ENCODE measurements at places on chromosomes 7 and 10.
A peak's percentile ranks its signal among the peaks of the same experiment; 100 is the strongest.

DNA sequence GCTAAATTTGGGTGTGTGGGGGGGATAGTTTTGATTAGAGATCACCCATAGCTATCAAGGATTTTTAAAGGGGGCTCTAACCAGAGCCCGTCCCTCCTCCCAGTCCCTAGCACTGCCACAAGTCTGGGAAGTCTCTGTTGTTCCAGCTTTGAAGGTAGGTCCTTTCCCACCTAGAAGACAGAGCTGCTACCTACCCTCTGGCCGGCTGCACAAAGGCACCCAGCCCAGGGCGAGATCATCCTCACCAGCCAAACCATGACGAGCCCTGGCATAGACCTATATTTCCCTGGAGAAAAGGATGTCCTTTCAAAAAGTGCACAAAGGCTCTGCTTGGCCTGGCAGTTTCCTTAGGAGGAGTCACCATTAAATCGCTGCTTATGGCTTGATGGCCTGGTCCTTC lies 147.8 kb downstream of the CYP26A1 start:
- no peak for DNase-seq

GRCh38 chr7:130695840-130696239 lies 9.5 kb upstream of the TSGA13 start:
- DNase-seq: peak; percentile 53

DNA sequence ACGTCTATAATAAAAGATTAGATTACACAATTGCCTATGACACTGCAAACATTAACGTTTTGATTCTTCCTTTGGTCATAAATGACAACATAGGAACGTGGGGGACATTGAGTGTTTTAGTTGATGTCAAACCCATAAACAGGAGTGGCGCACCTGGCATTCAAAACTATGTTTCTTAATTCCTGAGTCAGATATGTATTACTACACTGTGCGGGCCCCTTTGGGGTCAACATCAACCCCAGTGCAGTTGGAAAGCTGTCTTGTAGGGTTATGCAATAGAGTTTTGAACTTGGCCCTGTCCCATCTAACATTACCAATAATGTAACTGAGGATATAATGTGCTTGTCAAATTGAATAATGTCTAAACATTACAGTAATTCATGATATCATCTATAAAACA lies 156.5 kb downstream of the CSTF2T start:
- DNase-seq: no peak

DNA sequence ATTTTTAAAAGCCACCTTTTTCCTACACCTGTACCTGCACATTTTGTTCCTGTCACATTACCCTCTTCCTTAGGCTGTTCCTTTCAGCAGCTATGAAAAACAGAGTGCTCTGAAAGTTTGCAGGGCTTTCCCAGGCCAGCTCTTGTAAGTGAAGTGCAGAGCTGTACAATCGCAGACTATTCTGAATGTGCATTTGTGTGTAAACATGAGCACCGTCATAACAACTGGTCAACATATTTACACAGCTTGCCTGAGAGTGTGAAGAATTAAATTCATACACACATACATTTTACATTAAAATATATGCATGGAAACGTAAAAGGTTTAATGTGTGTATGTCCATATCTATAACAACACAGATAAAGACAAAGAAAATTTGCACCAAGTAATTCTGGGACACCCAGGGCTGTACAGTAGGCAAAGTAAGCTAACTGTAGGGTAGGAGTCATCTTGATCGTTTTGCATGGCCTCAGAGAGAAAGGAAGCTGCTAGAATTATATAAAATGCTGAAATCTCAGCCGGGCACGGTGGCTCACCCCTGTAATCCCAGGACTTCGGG lies 23.6 kb upstream of the LYZL1 start:
- DNase-seq: no peak

DNA sequence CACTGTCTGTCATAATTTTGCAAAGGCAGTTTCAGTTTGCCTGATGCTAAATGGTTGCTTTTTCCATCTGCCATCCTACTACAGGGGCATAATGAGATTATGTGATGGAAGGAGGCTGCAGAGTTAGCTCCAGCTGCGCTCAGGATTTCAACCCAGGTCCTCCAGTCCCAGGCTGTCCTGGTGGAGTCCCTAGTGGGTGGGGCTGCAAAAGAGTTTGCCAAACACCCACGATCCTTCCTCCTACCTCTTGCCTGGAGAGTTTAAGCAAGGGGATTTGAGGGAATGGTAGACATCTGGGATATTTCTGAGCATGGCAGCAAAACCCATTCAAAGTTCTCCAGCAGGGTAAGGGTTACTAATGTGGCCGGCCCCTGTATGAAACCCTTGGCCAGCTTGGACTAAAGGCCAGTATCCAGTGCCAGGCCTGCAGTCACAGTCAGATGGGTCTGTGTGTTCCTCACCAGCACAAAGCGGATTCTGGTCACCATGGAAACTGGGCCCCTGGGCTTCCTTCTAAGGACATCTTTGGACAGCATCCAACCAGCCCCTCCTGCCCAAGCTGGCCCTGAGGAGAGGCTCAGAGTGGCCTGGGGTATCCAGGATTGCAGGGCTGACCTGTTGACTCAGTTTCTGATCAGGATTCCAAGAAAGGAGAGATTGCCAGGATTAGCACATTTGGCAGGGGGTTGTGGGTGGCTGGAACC lies 42.7 kb upstream of the CHST3 start:
- no peak for DNase-seq

- DNase-seq: no peak
Observed at GRCh38 chr10:77526868-77527617, 110.6 kb downstream of the KCNMA1 start.

GRCh38 chr10:89867964-89868363 lies 166.6 kb downstream of the KIF20B start:
- DNase-seq: no peak

- peak; percentile 75 for DNase-seq
Observed at GRCh38 chr7:129969881-129970446, 17.2 kb upstream of the UBE2H start.

DNA sequence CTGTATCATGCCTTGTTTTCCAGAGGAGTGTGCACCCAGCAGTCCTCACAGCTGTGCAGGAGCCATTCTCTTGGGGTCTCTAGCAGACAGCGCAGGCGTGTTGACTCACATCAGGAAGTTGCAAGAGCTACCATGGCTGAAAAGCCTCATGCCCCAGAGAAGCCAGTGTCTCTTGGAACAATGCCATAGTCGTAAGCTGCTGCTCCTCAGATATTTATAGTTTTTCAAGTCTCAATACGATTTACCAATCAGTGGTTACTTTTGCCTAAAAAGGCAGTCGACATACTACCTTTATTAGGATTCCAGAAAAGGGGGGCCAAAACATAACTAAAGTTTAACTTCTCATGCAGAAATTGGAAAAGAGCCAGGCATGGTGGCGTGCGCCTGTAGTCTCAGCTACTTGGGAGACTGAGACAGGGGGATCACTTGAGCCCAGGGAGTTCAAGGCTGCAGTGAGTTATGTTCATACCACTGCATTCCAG lies 407.7 kb downstream of the PARD3 start:
- DNase-seq: no peak

GRCh38 chr10:114715171-114715670 lies 57.1 kb upstream of the ABLIM1 start:
- no peak for DNase-seq

GRCh38 chr7:47535704-47536628 lies 45.9 kb downstream of the TNS3 start:
- DNase-seq: peak; percentile 64

- no peak for DNase-seq
Observed at GRCh38 chr10:48904861-48905260, 34.8 kb downstream of the LRRC18 start.

DNA sequence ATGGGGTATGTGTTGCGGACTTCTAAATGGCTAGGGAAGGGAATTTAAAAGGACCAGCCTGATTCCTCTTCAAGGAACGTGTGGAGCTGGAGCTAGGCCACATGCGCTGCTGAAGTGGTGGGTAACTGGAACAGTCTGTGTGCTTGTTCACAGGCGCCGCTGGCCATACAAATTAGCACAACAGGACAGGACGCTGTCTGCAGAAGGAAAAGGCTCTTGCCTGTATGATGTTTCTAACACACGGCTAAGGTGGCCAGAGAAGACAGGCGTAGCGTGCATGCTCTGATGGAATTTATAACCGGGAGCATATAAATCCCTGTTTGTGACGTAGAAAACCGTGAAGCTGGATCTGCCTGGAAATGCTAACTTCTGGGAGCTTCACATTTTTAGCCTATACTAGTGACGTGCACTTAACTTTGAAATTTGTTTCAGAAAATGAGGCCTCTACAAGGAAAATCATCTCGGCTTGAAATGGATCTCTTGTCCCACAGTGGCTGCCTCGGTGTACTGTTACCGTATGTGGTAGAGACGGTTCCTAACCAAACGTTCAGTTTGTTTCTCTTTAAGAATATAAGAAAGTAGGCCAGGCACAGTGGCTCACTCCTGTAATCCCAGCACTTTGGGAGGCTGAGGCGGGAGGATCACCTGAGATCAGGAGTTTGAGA lies 569.4 kb downstream of the PTPRN2 start:
- DNase-seq: no peak

- DNase-seq: peak; percentile 82
Observed at GRCh38 chr7:50679218-50680007, 103.3 kb downstream of the GRB10 start.

DNA sequence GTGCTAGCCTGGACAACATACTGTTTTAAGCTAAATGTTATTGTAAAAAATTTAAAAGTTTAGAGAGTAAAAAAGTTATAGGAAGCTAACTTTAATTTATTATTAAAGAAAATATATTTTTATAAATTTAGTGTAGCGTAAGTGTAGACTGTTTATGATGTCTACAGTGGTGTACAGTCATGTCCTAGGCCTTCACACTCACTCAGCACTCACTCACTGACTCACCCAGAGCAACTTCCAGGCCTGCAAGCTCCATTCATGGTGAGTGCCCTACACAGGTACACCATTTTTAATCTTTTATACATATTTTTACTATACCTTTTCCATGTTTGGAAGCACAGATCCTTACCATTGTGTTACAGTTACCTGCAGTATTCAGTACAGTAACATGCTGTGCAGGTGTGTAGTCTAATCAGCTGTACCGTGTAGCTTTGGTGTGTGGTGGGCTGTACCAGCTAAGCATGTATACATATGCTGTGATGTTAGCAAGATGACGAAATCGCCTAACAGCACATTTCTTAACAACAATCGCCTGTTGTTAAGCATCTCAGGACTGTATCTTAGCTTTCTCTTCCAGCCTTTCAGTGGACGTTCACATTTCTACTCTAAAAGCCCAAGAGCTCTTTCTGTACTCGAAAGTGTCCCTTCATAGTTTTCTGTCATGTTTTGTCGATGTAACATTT lies 12.5 kb downstream of the RNF32 start:
- no peak for DNase-seq

DNA sequence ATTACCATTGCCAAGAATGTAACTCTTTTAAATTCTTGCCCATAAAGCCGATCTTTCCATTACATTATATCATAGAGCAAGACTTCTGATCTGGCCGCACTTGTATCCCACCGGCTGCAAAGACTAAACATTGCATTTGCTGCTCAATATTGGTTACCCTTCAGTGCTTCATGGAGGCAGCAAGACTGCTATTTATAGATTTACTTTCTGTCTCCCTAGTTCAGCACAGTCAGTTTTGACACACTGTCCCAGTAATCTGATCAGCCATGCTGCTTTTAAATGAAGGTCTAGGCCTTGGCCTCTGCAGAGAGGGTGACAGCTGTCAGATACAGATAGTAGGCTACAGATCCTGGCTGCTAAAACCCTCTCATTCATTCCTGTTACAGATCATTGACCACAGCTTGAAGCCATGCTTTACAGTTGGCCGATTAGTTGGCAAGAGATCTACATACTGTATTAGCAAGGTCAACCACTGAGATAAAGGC lies 562.6 kb upstream of the GALNT17 start:
- DNase-seq: no peak

DNA sequence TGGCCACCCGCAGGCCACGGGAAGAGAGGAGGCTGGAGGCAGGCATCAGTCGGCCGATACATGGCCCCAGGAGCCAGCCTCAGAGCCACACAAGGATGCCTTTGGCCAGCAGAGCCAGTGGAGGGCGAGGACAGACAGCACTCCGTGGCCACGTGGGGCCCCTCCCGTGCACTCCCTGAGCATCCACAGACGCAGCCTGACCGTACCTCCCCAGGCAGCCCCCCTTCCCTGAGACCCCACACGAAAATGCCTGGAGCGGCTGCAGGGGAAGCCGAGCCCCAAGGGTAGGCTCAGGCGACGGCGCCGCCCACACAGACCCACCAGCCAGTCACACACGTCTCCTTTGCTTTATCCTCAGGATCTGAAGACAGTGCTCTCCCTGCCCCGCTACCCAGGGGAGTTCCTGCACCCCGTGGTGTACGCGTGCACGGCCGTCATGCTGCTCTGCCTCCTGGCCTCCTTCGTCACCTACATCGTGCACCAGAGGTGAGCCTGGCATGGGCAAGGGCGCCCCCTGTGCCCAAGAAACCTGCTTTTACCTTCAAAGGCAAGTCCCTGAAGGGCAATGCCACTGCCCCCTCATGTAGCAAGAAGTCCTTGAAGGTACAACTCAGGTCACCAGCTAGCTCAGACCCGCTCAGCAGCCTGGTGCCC lies 9.0 kb downstream of the ADGRA1 start:
- DNase-seq: no peak

- DNase-seq: no peak
Observed at GRCh38 chr7:157703131-157703530, 366.3 kb downstream of the DNAJB6 start.

DNA sequence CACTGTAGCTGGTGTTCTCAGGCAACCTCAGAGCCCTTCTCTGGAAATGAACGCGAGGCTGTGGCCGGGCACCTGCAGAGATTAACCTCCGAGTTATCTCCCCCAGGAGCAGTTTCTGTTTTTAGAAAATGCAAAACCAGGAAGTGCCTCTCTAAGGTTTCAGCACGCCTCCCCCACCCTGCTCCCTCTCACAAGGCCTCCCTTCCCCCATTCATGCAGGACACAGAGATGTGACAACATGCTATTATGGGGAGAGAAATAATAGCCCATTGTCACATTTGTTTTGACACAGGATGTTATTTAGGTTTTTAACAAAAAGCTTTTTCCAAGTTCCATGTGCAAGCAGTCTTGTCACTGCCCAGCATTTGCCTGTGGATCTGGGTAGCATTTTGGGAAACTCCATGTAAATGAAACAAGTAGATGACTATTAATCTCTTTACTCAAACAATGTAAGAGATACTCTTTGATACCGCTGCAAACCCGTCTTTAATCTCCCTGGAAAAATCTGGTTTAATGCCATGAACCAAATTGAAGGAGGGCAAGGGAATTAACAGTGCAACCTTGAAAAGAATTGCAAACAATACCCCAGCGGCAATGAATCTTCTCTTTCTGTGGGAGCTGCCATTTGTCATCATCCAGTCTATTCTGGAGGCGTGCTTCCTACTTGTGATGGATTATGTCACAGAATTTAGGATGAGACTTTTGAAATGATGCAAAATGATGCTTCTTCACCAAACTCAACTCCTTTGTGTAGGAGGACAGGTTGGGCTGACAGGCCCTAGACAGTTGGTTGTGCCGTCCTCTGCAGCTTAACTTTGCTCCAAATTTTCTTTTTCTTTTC lies 86.5 kb upstream of the NMT2 start:
- DNase-seq: no peak

- no peak for DNase-seq
Observed at GRCh38 chr7:140898786-140899536, 25.8 kb downstream of the BRAF start.

DNA sequence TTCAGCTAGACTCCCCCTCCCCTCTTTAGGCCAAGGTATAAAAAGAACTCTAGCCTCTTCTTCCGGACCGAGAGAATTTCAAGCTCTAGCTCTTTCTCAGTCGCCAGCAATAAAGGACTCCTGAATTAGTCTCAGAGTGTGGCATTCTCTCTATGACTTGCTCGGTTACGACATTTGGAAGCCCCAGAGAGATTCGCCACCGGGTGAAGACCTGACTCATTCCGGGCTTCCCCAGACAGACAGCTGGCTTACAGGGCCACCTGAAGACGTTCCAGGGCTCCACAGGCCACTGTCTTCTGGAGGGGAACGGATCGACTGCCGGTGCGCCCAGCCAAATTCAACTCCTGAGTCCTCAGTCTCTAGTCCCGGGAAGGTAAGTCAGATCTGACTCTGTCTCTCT lies at the start of gene AKR1B15:
AKR1B15 (plus strand) TSS at position 234 of the 400 bp plus-strand sequence. CDS start 15,510 bp downstream, outside the sequence.
- DNase-seq: no peak
